ENCODE measurements at places on chromosomes 1 and 21. TPM values are rescaled to one million over a fixed set of nuclear protein-coding genes. Genes with fewer than 3 reads are reported as not detected.

GBP5 gene
- 1.7 TPM for total RNA-seq

PROX1 gene
- total RNA-seq, result 0.16 TPM

GPR25 gene
- not detected for total RNA-seq

CLIC6 gene
- 0.12 TPM for total RNA-seq

ARMH1 gene
- total RNA-seq, result 0.97 TPM

G0S2 gene
- total RNA-seq, result 0.85 TPM

AGT gene
- total RNA-seq, result 7.8 TPM

CCDC27 gene
- not detected for total RNA-seq

LBR gene
- total RNA-seq, result 25.8 TPM

SH2D1B gene
- not detected for total RNA-seq

FOXD3 gene
- not detected for total RNA-seq

OLFML3 gene
- 264 TPM for total RNA-seq

TMEM52 gene
- total RNA-seq, result 0.65 TPM

NBPF6 gene
- not detected for total RNA-seq

PHLDA3 gene
- total RNA-seq, result 78.7 TPM

PGLYRP4 gene
- not detected for total RNA-seq

ANGPTL1 gene
- total RNA-seq, result 1.1 TPM

SDC3 gene
- 172 TPM for total RNA-seq

TRPM2 gene
- total RNA-seq, result under 0.01 TPM

PDZK1IP1 gene
- not detected for total RNA-seq

TMPRSS2 gene
- total RNA-seq, result not detected
